ENCODE measurements at places on chromosomes 2 and 18. TPM values are rescaled to one million over a fixed set of nuclear protein-coding genes. Genes with fewer than 3 reads are reported as not detected.

The TRIM43 gene
- total RNA-seq = not detected

GRCh38 chr2:105464325-105464724 lies 65.5 kb upstream of the FHL2 start:
- H3K4me3 ChIP-seq = no peak overlapping the region
- no peak for DNase-seq
- H3K4me1 ChIP-seq = no peaks in the 10 kb centered on the region
- no peak overlapping the region for H3K27ac ChIP-seq
- no peaks in the 10 kb centered on the region for H3K36me3 ChIP-seq

The MYO7B gene
- 0.33 TPM for total RNA-seq

DNA sequence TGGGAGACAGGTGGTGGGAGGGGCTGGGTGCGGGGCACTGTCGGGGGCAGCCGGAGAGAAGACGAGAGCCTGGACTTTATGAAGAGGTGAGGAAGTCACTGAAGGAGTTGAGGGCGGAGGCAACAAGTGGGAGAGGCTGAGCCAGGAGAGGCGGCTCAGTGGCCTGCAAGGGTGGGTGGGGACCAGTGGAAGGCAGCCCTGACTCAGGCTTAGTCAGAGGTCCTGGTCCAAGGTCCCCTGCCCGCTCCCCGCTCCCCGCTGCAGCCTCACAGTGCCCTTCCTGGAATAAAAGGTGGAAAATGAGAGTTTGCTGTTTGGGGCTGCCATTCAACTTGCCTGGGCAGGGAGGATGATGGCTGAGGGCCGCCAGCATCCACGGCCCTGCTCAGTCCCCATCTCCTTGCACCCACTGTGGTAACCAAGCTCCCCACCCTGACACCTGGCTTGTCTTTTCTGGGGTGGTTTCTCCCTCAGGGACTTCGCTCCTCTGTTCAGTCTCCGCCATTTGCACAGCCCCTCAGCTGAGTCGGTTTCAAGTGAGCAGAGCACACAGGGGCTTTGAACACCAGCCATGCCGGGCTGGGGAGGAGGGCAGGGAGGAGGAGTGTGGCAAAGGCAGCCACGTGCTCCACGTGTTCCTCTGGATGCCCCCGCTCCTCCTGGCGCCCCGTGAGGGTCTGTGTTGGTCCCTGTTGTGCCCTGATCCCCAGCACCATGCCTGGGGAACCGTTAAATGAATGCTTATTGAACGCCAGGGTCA lies 13.7 kb upstream of the RALB start:
- H3K4me1 ChIP-seq = peaks cover 22% of the 10 kb centered on the region
- no peaks in the 10 kb centered on the region for H3K27me3 ChIP-seq
- H3K27ac ChIP-seq = peak overlapping the region; percentile 47
- no peaks in the 10 kb centered on the region for H3K36me3 ChIP-seq
- DNase-seq = no peak

DNA sequence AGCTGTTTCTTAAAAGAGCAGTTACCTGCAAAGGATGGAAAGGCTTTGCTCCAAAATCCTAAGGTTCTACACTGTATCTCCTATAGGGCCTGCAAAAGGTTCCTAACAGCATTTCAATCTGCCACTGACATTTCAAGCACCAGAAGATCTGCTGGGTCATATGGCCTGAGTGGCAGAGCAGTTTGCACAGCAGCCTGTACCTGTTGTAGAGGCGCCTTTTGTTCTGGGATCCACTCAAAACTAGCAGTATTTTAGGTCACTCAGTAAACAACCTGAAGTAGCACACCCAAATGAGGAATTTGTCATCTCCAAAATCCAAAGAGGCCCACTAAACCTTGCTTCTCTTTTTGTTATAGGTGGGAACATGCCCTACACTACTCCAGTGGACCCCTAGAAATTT lies 6.2 kb downstream of the FAM210A start:
- H3K36me3 ChIP-seq = no peaks in the 10 kb centered on the region
- no peaks in the 10 kb centered on the region for H3K27me3 ChIP-seq
- H3K4me1 ChIP-seq = peaks cover 38% of the 10 kb centered on the region
- no peak overlapping the region for H3K27ac ChIP-seq
- no peak overlapping the region for H3K4me3 ChIP-seq
- DNase-seq = no peak

DNA sequence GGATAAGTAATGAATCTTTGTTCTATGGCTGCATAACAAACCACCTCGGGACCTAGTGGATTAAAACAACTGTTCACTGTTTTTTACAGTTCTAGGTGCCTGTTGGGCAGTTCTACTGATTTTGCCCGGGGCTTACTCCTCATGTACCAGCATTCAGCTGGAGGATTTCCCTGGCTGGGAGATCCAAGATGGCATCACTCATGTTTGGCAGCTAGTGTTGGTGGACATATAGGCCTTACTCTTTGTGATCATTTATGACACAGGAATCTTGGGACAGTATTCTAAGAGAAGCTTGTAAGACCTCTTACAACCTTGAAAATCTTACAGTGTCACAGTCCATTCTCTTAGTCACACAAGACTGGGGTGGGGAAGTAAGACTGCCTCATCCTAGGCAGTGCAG lies 4.6 kb downstream of the MARCHF7 start:
- H3K27ac ChIP-seq = no peak overlapping the region
- H3K27me3 ChIP-seq = no peaks in the 10 kb centered on the region
- DNase-seq = no peak
- no peak overlapping the region for H3K4me3 ChIP-seq

GRCh38 chr2:95277246-95277906 lies 3.1 kb downstream of the PROM2 start:
- no peak overlapping the region for H3K27ac ChIP-seq
- no peaks in the 10 kb centered on the region for H3K4me1 ChIP-seq

The ABCG5 gene
- not detected for total RNA-seq

- H3K27ac ChIP-seq = no peak overlapping the region
- peak; percentile 45 for DNase-seq
- no peaks in the 10 kb centered on the region for H3K36me3 ChIP-seq
- H3K27me3 ChIP-seq = no peaks in the 10 kb centered on the region
These were observed 358.3 kb downstream of the ZNF516 start for GRCh38 chr18:76136701-76137100.

DNA sequence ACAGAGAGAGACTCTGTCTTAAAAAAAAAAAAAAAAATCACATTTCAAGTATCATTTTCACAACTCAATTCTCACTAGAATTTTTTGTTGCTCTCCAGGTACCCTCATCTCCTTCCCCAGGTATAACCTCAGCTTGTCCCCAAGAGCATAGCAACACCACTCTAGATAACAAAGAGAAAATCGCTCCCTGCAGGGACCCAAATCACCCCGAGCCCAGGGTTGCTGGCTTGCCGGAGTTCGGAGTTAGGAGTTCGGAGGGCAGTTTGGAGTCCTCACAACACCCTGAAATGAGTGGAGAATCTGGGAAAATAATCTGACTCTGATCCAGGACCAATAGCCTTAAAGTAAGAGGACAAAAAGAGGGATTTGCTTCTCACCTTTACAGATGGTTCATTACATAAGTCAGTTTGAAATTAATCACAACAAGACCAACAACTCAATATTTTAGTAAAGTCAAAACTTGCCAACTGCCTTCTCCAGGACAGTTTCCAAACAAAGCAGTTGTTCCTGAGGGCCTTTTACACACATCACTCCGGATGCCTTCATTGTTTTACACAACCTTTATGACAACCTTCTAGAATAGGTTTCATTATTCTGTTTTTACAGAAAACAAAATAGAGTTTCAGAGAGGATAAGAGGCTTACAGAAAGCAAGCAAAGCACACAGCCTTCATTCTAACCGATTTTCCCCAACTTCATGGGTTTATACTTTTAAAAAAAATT lies 59.1 kb downstream of the C2orf76 start:
- H3K4me1 ChIP-seq = no peaks in the 10 kb centered on the region
- no peak overlapping the region for H3K27ac ChIP-seq
- no peaks in the 10 kb centered on the region for H3K27me3 ChIP-seq

GRCh38 chr18:79506191-79507075 lies 110.7 kb downstream of the NFATC1 start:
- H3K4me1 ChIP-seq = peaks cover 33% of the 10 kb centered on the region
- H3K36me3 ChIP-seq = peaks cover 25% of the 10 kb centered on the region
- DNase-seq = no peak
- H3K4me3 ChIP-seq = peak overlapping the region; percentile 55
- peak overlapping the region; percentile 84 for H3K27ac ChIP-seq
- H3K27me3 ChIP-seq = no peaks in the 10 kb centered on the region

The VIT gene
- total RNA-seq = 25.7 TPM

GRCh38 chr18:61237529-61237928 lies 95.7 kb upstream of the CDH20 start:
- H3K36me3 ChIP-seq = no peaks in the 10 kb centered on the region
- no peak overlapping the region for H3K27ac ChIP-seq
- DNase-seq = no peak
- H3K4me1 ChIP-seq = no peaks in the 10 kb centered on the region
- no peak overlapping the region for H3K4me3 ChIP-seq

DNA sequence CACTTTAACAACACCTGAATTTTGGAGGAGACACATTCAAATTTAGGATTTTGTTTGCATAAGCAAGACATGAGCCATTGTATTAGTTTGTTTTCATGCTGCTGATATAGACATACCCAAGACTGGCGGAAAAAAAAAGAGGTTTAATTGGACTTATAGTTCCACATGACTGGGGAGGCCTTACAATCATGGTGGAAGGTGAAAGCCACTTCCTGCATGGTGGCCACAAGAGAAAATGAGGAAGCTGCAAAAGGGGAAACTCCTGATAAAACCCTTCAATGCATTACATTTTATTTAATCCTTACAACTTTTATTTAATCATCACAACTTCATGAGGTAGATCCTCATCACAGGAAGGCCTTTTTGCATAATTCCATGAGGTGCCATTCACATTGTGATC lies 242.0 kb upstream of the STON1 start:
- no peak overlapping the region for H3K27ac ChIP-seq
- no peaks in the 10 kb centered on the region for H3K27me3 ChIP-seq
- DNase-seq = no peak
- H3K4me3 ChIP-seq = no peak overlapping the region
- H3K4me1 ChIP-seq = no peaks in the 10 kb centered on the region
- H3K36me3 ChIP-seq = no peaks in the 10 kb centered on the region

DNA sequence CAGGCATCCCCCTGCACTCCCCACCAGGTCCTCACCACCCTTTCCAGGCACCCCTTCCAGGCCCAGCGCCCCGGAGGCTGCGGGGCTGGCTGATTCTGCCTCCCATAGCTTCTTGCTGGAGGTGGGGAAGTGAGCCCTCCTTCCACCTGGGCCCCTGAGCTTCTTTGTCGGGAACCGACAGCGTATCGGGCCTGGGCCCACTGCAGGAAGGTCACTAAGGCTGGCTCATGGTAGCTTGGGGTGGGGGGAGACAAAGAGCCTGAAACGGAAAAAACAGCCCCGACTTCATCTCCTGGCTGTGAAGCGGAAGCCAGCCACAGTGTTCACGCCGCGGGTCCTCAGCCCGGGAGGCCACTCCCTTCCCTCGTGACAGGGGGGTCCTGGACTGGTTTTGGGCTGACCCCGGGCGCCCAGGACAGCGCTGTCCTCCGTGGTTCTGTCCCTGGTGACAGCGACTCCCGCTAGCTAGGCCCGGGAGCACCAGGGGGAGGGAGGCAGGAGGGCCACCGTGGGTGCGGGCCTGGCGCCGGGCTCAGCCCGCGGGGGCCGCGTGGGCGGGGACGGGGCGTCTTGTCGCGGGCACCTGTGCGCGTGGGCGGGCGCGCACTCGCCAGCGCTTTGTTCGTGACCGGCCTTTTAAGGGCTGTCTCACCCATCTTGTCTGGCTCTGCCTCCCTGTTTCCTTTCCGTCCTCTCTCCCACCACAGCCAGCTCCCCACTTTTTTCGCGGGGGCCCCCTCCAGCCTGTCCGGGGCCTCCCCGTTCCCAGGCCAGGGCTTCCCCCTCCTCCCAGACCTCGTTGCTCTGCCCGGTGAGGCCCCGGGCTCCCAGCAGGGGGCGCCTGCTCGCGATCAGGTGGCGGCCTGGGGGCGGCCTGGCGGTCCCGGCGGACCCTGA lies 64.9 kb downstream of the DNMT3A start:
- H3K4me3 ChIP-seq = peak overlapping the region; percentile 58
- peaks cover 78% of the 10 kb centered on the region for H3K4me1 ChIP-seq
- H3K27me3 ChIP-seq = no peaks in the 10 kb centered on the region
- no peak for DNase-seq
- peak overlapping the region; percentile 87 for H3K27ac ChIP-seq

DNA sequence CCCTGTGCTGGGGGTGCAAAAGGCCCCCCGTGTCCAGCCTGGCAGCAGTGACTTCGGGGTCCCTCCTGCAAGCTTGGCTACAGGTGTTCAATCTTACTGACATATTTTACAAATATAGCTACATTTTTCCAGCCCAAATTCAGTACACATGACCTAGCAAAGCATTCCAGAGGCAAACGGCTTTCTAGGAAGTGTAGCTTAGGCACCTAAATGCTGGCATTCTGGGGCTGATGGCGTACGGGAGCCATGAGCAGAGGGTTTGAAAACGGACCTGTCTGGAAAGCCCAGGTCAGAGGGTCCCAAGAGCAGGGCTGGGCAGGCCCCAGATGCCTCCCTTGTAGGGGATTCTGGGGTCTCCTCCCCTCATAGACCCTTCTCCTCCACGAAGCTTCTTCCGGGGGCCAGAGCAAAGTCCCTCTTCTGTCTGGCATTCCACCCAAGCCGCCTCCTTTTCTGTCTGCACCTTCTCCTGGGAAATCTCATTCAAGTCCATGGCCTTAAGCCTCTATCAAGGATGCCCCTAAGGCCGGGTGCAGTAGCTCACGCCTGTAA lies 63.3 kb upstream of the ASAP2 start:
- no peaks in the 10 kb centered on the region for H3K27me3 ChIP-seq
- no peak for DNase-seq
- peak overlapping the region; percentile 60 for H3K27ac ChIP-seq
- H3K4me1 ChIP-seq = peaks cover 10% of the 10 kb centered on the region

- DNase-seq = no peak
- no peaks in the 10 kb centered on the region for H3K27me3 ChIP-seq
- peaks cover 3% of the 10 kb centered on the region for H3K36me3 ChIP-seq
- peak overlapping the region; percentile 80 for H3K27ac ChIP-seq
- peaks cover 41% of the 10 kb centered on the region for H3K4me1 ChIP-seq
These were observed 584 bp downstream of the BOLA3 start for GRCh38 chr2:74146929-74147726.

GRCh38 chr2:66578054-66578686 lies 143.2 kb downstream of the MEIS1 start:
- H3K27ac ChIP-seq = peak overlapping the region; percentile 97
- H3K4me1 ChIP-seq = peaks cover 85% of the 10 kb centered on the region
- H3K36me3 ChIP-seq = no peaks in the 10 kb centered on the region
- no peak for DNase-seq
- H3K4me3 ChIP-seq = peak overlapping the region; percentile 65

The LRATD1 gene
- total RNA-seq = 10.2 TPM

The ALLC gene
- total RNA-seq = not detected

The IL1F10 gene
- not detected for total RNA-seq

DNA sequence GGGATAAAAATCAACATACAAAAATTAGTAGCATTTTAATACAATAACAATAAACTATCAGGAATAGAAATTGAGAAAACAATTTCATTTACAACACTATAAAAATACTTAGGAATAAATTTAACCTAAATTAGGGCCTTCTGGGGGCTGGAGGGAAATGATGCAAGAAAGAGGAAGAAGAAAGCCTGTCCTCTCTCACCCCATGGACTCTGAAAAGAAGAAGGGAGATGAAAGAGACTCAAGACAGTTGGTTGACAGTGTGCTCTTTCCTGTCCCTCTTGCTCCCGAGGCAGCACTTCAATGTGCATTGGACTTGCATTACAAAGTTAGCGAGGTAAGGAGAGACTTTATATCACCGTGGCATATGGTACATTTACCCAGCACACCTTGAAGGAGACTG lies 88.5 kb downstream of the VAPA start:
- no peak overlapping the region for H3K4me3 ChIP-seq
- peaks cover 8% of the 10 kb centered on the region for H3K4me1 ChIP-seq
- no peaks in the 10 kb centered on the region for H3K36me3 ChIP-seq
- DNase-seq = no peak
- H3K27ac ChIP-seq = no peak overlapping the region

All from esophagus muscularis mucosa (tissue), 4 donors.